ENCODE measurements at places on chromosomes 4 and X.

GRCh38 chr4:54661169-54661568 is 3.4 kb downstream of the KIT start:
- no peak for DNase-seq

GRCh38 chr4:108635070-108635655 is 14.8 kb downstream of the RPL34 start:
- DNase-seq, result no peak

DNA sequence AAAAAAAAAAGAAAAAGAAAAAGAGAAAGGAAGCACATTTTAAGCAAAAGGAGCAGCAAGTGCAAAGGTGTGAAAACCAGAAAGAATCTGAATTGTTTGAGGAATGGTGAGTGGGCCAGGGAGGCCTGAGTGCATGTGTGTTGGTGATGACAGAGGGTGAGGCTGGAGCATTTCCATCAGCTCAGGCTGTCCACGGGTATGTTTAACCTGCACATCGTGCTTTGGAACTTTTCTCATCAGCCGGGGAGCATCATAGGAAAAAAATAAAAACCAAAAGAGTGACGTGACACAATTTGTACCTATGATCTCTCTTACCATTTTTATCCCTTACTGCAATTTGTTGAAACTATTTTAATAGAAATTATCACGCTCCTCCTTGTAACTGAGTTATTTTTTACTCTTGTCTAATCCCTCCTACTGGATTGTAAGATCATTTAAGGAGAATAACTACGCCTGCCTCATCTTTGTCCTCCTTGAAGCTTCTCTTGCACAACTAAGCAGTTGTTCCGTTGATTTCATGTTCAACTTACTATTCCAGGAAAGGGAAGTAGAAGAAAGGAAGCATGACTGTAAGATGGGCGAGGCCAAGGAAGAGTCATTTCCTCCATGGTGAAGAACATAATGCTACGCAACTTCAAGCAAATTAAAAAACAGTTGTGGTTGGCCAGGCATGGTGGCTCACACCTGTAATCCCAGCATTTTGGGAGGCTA is 7.0 kb downstream of the PALLD start:
- no peak for DNase-seq

DNA sequence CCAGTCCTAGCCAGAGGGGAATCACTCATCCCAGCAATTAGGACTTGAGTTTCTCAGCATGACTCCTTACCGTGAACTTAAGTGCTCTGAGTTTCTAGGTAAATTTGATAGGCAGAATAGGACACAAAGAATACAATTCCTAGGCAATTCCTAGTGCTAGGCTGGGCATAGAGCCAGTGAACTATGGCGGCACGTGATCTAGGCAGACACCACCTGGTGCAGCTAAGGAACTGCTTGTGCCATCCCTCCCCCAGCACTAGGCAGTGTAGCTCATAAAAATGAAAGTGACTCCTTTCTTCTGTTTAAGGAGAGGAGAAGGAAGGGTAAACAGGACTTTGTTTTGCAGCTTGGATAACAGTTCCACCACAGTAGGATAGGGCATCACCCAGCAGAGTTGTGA is 736.3 kb upstream of the PCDH7 start:
- no peak for DNase-seq

- DNase-seq, result no peak
Observed at GRCh38 chr4:8911316-8912088, 39.9 kb upstream of the HMX1 start.

GRCh38 chrX:110847334-110847733 is 51.7 kb upstream of the CHRDL1 start:
- DNase-seq, result no peak

- DNase-seq, result no peak
Observed at GRCh38 chrX:65516756-65517155, 17.8 kb downstream of the LAS1L start.

- no peak for DNase-seq
Observed at GRCh38 chr4:26228883-26229282, 91.9 kb upstream of the RBPJ start.

GRCh38 chrX:23799469-23800065 is 16.6 kb downstream of the SAT1 start:
- no peak for DNase-seq

GRCh38 chrX:10112510-10112909 is 44.3 kb upstream of the CLCN4 start:
- DNase-seq, result no peak

DNA sequence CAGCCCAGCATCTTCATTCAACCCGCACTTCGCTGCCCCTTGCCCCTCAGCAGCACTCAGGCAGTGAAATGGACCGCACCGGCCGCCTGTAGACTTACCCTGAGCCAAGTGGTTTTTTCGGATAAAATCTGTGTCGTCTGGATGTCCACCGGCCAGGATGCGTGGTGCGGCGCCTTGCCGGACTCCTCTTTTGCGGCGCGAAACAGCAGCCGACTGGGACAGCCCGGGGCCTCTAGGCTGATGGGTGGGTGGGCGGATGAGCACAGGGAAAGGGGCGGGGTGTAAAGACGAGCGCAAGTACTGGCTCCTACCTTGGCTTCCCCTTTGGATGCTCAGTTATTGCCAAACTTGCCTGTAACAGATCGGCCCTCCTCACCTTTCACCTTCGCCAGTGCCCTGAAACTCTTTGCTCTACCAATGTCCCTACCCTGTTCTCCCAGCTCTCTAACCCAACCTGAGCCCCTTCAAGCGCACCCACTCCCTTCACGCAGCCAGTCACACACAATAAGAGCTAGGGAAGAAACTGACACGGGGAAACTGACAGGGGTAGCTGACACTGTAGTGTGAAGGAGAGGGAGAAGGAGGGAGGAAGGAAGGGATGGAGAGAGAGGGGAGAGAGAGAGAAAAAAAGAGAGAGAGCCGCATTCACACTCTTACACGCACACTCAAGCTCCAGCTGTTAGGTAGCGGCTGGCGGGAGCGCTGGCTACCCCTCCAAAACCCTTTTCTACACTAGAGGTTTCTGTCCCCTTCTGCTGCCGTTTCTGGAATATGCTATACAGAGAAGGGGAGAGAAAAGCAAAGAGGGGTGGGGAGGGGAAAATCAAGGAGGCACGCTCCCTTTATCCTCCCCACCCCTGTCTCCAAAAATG is 559 bp downstream of the TRPC5 start:
- no peak for DNase-seq

DNA sequence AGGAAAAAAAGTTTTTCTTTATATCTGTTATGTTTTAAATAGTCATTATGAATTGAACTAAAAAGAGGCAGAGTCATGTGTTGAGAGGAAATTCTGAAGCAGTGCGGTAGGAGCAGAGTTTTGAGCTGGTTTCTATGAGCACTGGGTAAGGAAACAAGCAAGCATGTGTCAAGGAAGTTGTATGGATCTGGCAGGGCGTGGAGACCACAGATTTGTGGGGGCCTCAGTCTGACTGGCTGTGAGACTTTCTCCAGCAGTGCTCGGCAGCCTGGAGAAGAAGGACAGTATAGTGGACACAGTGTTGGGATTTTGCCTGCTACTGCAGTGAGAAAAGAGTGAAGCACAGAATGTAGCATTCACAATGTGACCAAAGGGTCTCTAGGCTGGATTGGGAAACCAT is 399.1 kb downstream of the INPP4B start:
- no peak for DNase-seq

DNA sequence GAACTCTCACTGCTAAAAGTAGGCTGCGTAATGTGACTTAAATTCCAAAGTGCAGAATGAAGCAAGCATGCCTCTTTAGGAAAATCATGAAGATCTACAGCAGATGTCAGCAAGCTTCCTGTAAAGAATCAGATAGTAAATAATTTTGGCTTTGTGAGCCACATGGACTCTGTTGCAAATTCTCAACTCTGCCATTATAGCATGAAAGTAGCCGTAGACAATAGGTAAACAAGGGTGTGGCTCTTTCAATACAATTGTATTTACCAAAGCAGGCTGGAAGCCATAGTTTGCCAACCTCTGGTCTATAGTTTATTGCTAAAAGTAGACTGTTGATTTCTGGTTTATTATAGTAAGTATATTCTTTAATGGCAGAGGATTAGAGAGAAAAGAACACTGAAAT is 80.3 kb upstream of the FAM9B start:
- DNase-seq, result no peak

DNA sequence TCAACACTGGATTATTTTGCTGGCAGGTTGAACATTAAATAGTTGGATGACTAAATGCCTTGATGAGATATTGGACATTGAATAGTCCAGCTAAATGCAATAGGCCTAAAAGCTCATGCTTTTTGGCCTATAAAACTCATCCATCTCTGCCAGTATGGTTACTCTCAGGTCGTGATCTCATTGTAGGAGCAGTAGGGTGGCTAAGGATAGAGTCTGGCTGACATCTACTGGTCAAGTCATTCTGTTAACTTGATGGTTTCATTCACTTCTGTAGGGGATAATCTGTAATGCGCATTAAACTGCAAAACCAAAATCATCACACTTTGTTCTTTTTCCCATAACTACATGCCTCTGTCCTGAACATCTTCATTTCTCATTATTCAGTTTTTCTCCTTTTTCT is 227.0 kb downstream of the DKK2 start:
- no peak for DNase-seq

DNA sequence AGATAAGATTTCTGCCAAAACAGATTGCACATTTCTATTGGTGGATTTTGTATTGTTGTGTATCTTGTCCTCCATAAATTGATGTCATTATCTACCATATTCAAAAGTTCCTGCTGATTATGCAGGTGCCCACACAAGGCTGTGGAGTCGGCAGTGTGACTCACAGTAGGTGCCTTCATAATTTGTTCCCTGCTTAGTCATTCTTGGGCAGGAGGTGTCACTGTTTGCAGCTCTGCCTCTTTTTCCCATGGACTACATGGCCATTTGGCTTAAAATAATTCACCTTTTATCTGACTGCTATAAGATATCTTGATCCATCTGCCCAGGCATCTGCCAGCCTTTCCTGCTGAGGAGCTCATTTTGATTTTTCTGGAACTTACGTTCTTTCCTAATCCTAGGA is 33.6 kb upstream of the ENPEP start:
- DNase-seq, result no peak

DNA sequence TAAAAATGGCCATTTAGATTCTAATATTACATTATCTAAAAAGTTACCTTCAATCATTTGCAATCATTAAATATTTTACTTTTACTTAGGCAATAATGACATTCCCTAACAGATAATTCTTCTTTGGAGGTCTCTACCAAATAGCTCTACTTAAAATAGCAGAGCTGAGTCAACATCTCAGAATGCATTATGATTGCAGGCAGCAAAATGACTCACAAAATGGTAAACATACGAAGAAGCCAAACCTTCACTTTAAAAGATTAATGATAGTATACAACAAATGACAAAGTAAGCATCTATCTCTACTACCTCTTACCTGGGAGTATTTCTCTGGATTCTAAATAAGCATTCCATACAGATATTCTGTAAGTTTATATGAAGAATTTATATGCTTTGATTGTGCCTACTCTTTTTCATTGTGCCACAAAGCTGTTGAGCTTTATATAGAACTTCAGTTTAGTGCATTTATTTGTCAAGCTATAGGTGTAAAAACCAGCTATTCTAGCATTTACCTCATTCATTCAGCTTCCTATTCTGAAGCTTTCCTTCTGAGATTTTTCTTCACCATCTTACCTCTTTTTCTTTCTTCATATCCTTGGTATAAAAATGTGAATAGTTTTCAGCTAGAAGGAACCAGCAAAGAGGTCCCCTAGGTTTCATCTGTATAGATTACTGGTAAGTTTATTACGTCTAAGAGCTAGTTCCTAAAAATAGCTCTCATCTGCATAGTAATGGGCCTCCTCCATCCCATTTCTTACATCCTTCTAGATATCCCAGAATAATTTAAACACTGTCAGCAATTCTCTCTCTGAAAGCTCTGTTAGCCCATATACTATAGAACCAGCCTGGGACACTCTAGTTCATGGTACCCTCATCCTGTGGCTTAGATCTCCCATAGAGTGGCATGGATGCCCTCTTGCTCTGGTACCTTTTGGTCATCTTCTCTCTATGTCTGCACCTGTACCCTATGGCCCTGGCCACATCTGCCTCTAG is 17.2 kb upstream of the SPCS3 start:
- DNase-seq, result no peak

GRCh38 chrX:670645-671044 is 40.1 kb downstream of the SHOX start:
- DNase-seq, result no peak

DNA sequence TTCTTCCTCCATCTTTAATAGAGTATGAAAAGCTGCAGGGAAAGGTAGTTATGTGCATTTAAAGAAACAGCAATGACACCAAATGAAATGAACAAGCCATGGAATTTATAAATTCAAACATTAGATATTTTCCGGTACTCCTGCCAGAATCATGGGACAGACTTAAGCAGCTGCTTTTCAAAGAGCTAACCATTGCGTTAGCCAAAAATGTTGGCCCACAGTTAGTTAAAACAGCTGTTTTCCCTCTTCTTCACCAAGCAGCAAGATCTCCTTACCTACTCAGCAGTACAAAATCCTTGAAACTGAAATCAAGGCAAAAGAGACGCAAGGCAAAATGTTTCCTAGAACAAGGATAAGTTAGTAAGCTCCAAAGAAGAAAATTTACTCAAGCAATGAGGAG is 64.0 kb downstream of the MANBA start:
- no peak for DNase-seq

DNA sequence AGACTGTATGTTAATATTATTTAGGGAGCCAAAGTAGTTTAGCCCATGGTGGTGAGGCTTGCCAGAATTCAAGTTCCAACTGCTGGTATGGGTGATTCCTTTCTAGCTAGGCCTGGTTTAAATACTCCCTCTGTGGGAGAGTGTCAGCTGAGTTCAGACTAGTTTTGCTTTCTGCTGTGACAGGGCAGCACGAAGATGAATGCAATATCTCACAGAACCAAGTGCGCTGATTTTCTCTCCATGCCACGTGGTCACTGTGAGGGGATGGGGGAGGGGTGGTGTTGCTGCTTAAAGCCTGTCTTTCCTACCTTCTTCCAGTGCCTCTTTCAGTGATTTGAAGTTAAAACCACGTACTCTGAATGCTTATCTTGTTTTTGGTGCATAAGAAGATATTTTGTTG is 445.7 kb upstream of the CXorf51B start:
- no peak for DNase-seq

DNA sequence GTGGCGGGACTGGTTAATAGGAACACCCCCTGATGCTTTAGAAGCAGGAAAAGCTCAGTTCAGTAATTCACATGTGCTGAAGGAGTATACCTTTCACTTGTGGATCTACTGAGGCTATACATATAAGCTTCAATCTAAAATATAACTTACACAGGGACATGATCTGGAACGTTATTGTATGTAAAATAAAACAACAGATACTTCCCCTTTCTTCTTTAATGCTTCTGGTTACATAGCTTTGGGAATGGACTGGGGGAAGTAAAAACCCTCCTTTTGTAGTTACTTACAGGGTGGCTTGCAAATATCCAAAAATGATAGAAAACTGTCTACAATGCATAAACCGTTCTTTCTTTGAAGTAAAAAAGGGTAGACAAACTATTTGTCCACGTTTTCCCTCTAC is 1.9 kb downstream of the FGG start:
- DNase-seq, result no peak

GRCh38 chr4:165299399-165300060 is 27.9 kb upstream of the MSMO1 start:
- no peak for DNase-seq

GRCh38 chr4:140300271-140300970 is 73.0 kb upstream of the SCOC start:
- DNase-seq, result no peak

GRCh38 chrX:23664496-23664895 is 2.8 kb upstream of the PRDX4 start:
- no peak for DNase-seq

Data from naive thymus-derived CD8-positive, alpha-beta T cell (primary cell).